ENCODE measurements at places on chromosomes 12 and 14.

GRCh38 chr14:80049055-80049454, 162.2 kb downstream of the DIO2 start:
- DNase-seq, result no peak

DNA sequence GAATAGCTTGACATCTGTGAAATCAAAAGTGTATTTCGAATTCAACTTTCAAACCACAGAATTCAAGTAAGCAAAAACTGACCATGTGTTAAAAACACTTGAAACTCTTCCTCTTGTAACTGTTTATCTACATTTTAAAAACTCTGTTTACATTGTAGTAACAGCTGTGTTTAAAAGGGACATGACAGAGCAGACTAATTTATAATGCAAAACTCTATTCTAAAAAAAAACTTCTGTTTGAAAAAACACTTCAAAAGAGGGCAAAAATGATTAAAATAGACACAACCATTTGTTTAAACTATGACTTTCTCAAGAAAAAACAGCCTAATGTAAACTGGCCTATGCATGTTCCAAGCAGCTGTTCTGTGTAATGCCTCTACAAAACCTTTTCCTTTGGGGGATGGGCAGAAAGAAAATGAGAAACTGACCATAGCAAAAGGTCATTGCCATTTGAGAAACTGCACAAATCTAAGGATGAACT, 149.1 kb upstream of the HMGA2 start:
- DNase-seq, result no peak

GRCh38 chr12:92041742-92042141, 103.9 kb downstream of the BTG1 start:
- DNase-seq, result no peak

- no peak for DNase-seq
These were observed 302.0 kb downstream of the TRHDE start for GRCh38 chr12:72574138-72574537.

GRCh38 chr14:74982661-74983060, 20.1 kb upstream of the EIF2B2 start:
- no peak for DNase-seq

- DNase-seq, result no peak
These were observed 56.5 kb upstream of the ATF1 start for GRCh38 chr12:50707396-50707795.

DNA sequence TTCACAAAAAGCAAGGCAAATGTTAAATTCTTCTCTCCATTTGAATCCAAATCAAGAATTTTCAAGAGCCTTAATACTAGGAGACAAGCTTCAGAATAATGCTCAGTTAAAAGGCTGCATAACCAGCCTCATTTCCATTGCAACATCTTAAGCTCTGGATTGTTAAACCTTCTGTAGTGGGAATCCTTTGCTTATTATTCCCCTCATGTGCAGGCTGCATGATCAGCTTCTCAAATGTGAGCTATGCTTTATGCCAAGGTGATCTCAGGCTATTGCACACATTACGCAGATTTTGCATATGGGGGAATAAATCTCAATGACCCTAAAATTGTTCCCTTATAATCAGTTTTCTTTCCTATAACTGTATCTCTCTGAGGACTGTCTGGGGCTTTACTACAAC, 71.7 kb upstream of the CCDC196 start:
- no peak for DNase-seq

DNA sequence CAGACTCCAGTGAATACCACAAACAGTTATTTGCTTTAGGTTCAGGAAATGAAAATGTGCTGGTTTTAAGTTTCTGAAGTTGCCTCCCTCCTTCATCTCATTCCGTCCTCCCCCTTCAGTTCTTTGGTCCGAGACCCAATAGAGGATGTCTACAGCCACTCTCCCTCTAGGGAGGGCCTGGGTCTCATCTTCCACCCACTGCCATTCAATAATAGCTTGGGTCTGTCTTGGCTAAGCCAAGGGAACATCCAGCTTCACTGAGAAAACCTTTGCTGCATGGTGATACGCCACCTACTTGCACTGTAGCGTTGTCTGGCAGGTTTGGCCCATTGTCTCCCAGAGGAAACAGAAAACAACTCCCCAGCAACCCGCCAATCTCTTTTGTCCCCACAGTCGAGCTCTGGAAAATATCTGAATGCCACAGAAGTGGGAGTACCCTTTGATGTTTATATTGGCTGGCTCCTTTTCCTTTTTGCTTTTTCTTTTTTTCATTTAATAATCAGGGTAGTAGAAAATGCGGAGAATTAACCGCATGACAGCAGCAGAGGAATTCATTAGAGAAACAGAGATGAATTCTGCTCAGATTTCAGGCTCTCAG, 380.1 kb downstream of the RAD51B start:
- no peak for DNase-seq

- no peak for DNase-seq
These were observed 269.3 kb upstream of the SYT10 start for GRCh38 chr12:33708935-33709334.

DNA sequence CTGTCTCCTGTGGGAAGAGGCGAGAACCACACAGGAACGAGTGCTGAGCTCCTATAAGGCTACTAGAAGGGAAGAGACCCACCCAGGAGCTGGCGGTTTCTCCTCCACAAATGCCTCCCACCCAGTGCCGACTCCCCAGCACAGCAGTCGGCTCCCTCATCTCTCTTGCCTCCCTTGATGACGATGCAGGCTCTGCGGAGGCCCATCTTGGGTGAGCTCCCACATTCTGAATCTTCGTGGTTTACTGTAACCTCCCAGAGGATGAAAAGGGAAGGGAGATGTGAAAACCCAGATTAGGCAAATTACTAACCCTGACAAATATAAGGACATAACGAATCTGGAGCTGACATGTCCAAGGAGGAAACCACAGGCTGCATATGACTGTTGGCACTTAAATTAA, 23.8 kb downstream of the GRIN2B start:
- no peak for DNase-seq

- DNase-seq, result no peak
These were observed 1.5 kb downstream of the MLH3 start for GRCh38 chr14:75049731-75050201.

GRCh38 chr14:80538633-80539375, 327.5 kb upstream of the DIO2 start:
- no peak for DNase-seq

DNA sequence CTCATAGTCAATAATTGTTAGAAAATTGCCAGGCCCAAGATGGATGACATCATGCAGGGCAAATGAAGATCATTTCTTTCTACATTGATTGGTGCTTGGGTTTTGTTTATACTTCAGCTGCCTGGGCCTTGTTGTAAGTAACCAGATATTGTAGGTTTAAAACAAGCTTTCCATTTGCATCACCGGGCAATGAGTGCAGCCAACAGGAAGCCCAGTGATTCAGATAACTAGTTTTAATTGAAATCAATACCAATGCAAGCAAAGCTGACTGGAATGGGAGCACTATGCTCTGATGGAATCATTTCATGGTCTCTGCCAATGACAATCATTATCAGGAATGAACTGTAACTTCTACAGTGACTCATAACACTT, 279.3 kb downstream of the DUSP6 start:
- DNase-seq, result no peak

Data from stimulated activated CD8-positive, alpha-beta memory T cell treated with anti-CD3 and anti-CD28 coated beads, Interleukin-4, amount 100 ng/mL, for 1 hour (primary cell).